ENCODE measurements at places on chromosomes 2 and 18.

- DNase-seq, result no peak
Observed at GRCh38 chr2:128032092-128032491, 4.2 kb upstream of the SAP130 start.

- DNase-seq, result no peak
Observed at GRCh38 chr18:1150344-1150743, 245.7 kb downstream of the ADCYAP1 start.

DNA sequence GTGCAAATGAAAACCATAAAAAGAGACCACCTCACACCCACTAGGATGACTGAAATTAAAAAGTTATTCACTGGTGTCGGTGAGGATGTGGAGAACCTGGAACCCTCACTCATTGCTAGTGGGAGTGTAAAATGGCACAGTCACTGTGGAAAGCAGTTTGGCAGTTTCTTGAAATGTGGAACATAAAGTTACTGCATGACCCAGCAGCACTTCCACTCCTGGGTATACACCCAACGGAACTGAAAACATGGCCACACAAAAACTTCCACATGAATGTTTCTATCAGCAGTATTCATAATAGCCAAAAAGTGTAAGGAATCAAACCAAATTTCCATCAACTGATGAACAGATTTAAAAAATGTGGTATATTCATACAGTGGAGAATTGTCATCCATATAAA is 65.1 kb upstream of the SLC66A3 start:
- DNase-seq, result no peak

- DNase-seq, result no peak
Observed at GRCh38 chr2:61433606-61434005, 37.3 kb downstream of the USP34 start.

DNA sequence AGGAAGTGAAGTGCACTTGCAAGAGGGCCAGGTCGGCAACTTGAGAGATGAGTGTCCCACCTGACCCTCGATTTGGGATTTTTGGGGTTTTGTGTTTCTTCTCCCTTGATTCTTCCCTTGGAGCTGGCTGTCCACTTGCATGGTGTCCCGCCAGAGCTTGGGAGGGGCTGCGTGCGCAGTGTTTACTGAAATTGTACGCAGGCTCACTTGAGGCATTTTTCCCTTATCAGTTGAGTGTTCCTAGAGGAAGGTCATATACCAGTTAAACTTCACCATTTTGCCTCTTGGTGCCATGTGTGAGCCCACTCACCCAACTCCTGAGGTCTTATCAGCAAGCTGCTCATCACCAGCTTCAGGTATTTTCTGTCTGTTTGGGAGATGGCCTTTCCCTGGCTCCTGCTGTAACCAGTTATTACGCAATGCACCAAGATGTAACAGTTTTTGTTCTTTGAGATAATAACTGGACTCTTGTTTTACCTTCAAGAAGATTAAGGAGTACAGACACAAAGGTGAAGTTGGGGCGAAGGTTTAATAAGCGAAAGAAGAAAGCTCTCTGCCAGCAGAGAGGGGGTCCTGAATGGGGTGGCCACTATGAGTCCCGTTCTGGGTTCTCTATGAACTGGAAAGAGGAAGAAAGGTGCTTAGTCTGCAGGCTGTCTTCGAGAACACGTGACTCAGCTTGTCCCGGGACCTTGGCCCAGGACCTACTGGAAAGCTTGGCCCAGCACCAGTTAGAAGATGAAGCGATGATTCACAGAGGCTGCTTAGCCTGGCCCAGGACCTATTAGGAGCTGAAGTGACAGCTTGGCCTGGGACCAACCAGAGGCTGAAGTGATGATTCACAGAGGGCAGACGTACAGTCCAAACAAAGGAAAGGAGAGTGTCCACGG is 21.5 kb upstream of the TXNL4A start:
- no peak for DNase-seq

All from MM.1S (cell line).